ENCODE measurements at places on chromosomes 16 and 17. TPM values are rescaled to one million over a fixed set of nuclear protein-coding genes. Genes with fewer than 3 reads are reported as not detected.
A peak's percentile ranks its signal among the peaks of the same experiment; 100 is the strongest.

The TBC1D26 gene
- not detected for total RNA-seq

The TBX2 gene
- total RNA-seq = not detected

The MYH3 gene
- 5.9 TPM for total RNA-seq

The SPAG9 gene
- total RNA-seq = 87.5 TPM

The TNFRSF17 gene
- total RNA-seq = not detected

The OR2C1 gene
- not detected for total RNA-seq

The NT5M gene
- 4.5 TPM for total RNA-seq

The ABCA9 gene
- 0.12 TPM for total RNA-seq

The CHMP1A gene
- 92.8 TPM for total RNA-seq

The ATP2C2 gene
- not detected for total RNA-seq

The XAF1 gene
- 110 TPM for total RNA-seq

The MEOX1 gene
- total RNA-seq = not detected

The IGSF6 gene
- not detected for total RNA-seq

The HS3ST4 gene
- not detected for total RNA-seq

DNA sequence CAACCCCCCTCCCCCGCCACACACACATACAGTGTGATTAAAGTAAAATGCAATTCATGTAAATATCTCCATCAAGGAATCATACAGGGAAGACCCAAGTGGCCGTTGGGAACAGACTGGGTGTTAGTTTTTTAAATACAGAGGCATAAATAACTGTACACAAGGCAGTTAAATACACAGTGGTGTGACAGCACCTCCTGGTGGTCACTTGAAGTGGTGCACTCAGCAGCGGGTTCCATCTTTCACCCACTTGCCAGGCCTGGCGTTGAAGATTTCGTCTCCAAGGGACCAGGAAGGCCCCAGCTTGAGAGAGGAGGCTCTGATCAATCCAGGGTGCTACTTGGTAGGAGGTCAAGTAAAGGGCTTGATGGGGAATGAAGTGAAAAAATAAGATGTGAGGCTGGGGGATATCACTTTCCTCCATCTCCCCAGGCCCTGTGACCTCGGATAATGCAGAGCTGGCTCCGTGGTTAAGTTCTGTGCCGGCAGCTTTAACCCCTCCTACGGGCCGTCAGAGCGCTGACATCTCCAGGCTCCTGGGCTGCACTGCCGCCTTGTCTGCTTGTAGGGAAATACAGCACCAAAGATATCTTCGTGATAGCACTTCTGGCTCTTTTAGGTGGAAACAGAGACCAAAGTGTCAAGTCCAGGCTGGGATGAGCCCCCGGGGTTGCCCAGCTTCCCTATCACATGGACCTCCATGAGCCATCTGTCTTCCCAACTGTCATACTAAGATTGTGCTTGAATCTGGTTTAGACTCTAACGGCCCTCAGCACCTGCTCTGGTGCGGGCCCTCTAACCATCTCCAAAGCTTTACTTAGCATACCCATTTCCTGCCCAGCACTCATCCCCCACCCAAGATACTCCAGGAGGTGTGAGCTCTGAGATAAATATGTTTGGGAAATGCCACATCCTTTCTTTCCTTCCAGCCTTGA, 20.7 kb downstream of the LGALS9 start:
- peak; percentile 69 for DNase-seq

- DNase-seq = no peak
These were observed 20.1 kb upstream of the CCL5 start for GRCh38 chr17:35900280-35900679.

DNA sequence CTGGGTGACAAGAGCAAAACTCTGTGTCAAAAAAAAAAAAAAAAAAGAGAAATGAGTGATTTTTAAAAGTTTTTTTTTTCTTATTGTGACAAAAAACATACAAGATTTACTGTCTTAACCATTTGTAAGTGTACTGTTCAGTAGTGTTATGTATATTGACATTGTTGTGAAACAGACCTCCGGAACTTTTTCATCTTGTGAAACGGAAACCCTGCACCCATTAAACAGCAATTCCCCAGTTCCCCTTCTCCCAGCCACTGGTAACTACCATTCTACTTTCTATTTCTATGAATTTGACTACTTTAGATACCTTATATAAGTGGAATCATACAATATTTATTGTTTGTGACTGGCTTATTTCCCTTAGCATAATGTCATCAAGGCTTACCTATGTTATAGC, 18.7 kb downstream of the DUS2 start:
- no peak for DNase-seq

- DNase-seq = no peak
These were observed 182.4 kb downstream of the DNAH9 start for GRCh38 chr17:11780621-11781020.

DNA sequence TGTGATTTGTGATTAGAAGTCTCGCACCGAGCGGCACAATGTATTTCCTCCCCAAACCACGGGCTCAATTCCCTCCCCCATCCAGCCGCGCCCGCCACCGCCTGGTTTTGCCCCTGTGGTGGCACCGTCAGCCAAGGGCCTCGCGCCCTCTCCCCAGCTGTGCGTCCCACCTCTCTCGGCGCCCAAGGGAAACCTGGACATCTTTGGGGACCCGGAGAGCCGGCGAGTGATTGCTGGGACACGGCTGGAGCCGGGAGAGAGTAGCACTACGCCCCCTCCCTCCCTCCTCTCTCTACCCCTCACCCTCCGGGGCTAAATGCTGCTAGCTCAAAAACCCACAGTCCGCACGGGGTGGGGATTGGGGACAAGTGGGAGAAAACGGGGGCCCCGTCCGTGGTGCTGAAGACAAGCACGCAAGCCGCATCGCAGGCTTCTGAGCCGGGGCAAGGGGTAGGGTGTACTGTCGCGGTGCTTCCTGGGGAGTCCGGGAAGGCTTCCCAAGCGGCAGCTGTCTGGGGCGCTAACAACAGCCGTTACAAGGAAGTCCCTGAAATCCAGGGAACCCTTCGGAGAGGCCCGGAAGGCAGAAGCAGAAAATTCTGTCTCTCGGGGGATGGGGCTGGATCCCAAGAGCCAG, 1.4 kb downstream of the CBLN1 start:
- DNase-seq = no peak

- no peak for DNase-seq
These were observed 99.2 kb downstream of the NTN1 start for GRCh38 chr17:9120471-9120870.

DNA sequence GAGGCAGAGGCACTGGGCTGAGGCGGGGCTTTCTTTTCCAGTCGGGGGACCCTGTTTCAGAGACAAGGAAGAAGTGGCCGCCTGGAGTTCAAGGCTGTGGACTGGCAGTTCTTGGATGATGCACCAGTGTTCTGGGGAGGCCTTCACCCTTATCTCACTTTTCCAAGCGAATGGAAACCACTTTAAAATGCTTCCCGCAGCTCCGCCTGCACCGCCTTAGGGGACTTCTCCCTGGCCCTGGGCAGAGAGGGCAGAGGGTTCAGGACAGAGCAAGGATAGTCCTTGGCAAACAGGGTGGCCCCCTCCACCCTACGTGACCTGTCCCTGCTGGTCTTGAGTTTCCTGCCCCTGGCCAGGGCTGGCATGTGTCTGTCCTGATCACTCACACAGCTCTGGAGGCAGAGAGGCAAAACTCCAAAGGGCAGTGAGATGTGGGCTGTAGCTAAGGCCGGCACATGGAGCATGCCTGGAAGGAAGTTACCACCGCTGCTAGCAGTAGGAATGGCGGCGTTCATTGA, 20.6 kb downstream of the RTN4RL1 start:
- DNase-seq = no peak

GRCh38 chr17:55607731-55608341, 96.6 kb upstream of the SMIM36 start:
- DNase-seq = no peak

DNA sequence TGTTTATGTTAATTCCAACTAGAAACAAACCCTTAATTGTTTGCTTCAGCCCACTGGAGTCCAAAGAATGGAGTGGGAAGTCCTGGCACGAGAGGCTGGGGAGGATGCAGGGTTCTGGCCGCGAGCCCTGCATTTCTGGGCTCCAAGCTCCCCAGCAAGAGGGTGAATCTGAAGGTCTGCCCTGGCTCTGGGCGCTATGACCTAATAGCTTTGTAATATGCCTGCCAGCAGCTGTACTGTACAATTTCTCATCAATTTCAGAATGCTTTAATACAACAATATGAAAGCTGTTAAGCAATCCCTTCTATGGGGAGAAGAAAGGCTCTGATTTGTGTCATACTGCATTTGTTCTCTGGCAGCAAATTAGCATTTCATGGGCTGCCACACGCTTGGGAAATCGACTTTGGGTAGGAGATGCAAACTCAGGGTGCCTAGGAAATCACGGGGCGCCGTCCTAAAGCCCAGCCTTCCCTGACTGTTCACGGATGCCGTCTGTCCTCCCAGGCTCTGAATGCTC, 43.8 kb downstream of the NDEL1 start:
- DNase-seq = no peak

- DNase-seq = no peak
These were observed 27.6 kb downstream of the MXRA7 start for GRCh38 chr17:76683011-76683755.

GRCh38 chr16:69469807-69470561, 45.6 kb downstream of the CYB5B start:
- DNase-seq = no peak

GRCh38 chr17:30547778-30548573, 70.8 kb downstream of the GOSR1 start:
- DNase-seq = no peak

- DNase-seq = no peak
These were observed 7.1 kb downstream of the IGSF6 start for GRCh38 chr16:21645261-21645721.

GRCh38 chr16:20884240-20884556, 16.0 kb downstream of the DCUN1D3 start:
- no peak for DNase-seq

- DNase-seq = no peak
These were observed 87.8 kb upstream of the CDH5 start for GRCh38 chr16:66278604-66279262.

DNA sequence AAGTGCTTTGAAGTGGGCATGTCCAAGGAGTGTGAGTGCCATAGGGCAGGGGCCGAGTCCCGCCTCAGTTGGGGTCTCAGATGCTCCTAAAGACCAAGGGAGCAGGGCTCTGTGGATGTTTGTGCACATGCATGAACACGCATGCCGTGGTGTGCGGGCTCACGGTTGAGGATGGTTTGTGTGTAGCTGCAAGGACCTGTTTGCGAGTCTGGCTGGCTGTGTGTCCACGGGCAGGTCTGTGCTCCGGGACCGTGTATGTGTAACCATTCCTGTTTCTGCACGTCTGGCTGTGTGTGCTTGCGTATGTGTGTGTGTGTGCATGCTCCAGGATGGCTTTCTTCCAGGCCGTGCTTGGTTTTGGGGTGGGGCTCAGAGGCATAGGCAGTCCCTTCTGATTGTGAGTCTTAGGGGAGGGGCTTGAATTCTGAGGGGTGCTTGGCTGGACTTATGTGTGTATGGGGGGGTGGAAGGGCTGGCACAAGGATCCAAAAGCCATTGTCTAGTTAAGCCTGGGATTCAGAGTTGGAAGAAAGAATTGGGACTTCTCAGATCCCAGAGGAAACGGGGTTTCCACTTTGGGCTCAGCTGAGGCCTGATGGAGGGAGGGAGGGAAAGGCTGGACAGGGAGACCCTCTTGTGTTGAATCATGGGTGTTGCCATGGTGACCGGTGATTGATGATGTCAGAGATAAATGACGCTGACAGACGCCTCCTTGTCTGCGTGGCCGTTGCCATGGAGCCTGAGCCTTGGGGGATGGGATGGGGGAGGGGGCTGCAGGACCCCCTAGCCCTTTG, 14.4 kb downstream of the GJD3 start:
- DNase-seq = no peak

GRCh38 chr17:39679521-39680192, 8.2 kb downstream of the PGAP3 start:
- DNase-seq = no peak

GRCh38 chr16:18932243-18932987, 6.2 kb upstream of the SMG1 start:
- no peak for DNase-seq

DNA sequence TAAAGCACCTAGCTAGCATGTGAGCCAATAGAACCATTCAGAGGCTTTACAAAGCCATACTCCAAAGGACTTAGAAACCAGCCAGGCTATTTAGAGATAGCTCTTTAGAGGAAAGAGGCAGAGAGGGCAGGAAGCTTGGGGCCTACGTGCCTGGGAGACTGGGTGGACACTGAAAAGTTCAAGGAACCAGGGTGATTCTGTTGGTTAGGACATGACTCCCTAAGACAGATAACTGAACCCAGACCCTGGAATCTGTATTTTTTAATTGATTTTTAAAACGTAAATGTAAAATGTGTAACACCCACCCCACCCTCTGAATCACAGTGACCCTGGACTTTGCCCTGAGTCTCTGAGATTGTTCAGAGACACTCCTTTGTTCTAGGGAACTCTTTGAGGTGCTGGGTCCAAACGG, 16.1 kb upstream of the GNA13 start:
- DNase-seq = no peak

DNA sequence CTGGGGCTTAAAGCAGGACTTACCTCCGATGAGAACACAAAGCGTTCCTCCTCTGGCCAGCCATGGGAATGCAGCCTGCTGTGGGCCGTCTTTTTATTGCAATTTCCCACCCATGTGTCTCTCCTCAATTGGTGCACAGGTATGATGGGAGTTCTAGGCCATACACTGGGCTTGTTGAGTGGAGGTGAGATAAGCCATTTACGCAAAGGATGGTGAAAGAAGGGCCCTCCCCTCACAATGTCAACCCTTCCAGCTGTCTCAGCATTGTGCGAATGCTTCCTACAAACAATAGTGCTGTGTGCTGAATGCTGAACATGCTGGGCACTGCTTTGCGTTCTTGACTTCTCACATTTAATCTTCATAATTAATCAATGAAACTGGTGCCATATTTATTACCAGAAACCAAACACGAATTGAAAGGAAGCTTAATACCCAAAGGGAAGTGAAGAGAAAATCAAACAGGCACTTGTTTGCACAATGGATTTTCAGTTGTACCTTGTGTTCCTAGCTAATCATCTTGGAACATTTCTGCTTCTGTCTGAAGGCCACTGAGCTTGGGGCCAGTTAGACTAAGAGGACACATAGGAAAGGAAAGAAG, at the start of gene GP2:
GP2 (minus strand) TSS at position 70 of the 598 bp plus-strand sequence. CDS start 1,082 bp downstream, outside the sequence.
- no peak for DNase-seq

GRCh38 chr16:78961464-78961863, 639.1 kb downstream of the MAF start:
- no peak for DNase-seq

DNA sequence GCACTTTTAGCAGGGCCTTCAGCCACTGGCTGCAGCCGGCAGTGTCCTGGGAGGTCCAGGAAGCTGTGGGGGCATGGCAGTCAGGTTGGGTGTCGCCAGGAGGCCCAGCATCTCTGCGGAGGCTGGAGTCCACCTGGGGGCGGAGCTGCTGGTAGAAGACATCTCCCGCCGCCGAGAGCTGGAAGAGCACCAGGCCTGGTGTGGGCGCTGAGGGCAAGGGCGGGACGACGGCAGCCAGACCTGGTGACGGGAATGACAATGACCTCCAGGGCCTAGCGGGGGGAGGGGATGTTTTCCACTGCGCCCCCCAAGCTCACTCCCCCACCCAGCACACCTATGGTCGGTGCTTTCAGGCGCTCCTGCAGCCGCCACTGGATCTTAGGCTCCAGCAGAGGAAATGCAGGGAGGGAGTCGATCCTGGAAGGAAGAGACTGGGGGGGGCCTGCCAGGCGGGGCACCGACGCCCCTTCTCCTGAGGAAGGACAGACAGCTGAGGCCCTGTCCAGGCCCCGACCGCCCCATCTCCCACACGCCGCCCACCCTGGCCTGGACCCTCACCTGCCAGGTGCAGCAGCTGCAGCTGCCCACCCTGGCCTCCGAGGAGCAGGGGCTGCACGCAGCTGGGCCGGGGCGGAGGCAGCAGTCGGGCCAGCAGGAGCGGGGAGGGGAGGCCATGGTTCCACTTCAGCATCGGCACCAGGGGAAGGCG, 7.1 kb downstream of the TAF1C start:
- DNase-seq = no peak

All from natural killer cell treated with Interleukin-12 subunit alpha and Interleukin-12 subunit beta and Interleukin-15 and Interleukin-18, amount 100 ng/mL, for 72 hours (primary cell).